ENCODE measurements at places on chromosomes 16 and 17.

- no peak for DNase-seq
These were observed 21.6 kb upstream of the CACNG5 start for GRCh38 chr17:66813296-66813695.

DNA sequence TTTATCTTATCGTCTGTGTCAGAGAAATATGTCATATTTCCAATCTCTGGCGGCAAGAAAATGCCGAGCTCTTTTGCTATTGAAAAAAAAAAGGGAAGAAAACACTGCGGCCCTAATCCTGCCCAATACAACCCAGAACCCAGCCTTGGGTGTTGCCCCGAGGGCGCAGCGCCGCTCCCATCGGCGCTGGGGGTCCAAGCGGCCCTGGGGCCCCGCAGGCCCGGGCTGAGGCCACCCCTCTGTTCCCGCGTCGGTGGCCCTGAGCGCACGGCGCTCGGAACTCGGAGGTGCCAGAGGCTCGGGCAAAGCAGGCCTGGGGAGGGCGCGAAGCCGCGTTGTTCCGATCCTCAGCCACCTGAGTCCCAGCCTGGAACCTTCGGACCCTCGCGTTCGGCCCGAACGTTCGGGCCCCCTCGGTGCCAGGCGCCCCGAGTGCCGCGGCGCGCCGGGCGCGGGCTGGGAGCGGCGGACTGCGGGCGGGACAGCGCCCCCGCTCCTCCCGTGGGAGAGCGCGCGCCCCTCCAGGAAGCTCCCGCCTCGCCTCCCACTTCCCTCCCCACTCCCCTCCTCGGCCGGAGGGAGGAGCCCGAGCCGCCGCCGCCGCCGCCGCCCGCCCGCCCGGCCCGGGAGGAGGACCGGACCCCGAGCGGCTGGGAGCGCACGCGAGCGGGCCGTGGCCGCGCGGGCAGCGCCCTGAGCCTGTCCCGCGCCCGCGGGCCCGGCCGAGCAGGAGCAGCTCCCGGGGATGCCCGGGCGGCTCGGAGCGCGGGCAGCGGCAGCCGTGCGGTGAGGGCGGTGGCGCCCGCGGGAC, at the start of gene CPNE2:
TSS of gene CPNE2 (plus strand) at position 609 of the 811 bp plus-strand sequence. CDS start 18,160 bp downstream, outside the sequence.
- DNase-seq: peak; percentile 35

DNA sequence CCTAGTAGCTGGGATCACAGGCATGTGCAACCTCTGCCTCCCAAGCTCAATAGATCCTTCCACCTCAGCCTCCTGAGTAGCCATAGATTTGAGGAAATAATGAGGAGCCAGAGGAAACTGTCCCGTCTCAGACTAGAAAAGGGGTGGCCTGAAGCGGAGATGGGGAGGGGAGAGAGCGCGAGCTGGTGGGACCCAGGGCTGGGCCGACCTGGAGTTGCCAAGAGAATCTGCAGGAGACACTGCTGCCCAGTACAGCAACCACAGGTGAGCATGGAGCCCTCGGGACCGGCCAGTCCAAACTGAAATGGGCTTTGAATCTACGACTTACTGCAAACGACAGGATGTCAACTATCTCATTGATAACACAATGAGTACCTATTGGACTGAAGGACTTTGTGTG, 24.3 kb downstream of the CD300A start:
- DNase-seq: no peak

- DNase-seq: no peak
These were observed 25.5 kb downstream of the CACNG4 start for GRCh38 chr17:66990047-66990446.
